ENCODE measurements at places on chromosomes 11 and 22.

- DNase-seq = no peak
Measured at GRCh38 chr11:69120096-69120875, 35.4 kb upstream of the SMIM38 start.

DNA sequence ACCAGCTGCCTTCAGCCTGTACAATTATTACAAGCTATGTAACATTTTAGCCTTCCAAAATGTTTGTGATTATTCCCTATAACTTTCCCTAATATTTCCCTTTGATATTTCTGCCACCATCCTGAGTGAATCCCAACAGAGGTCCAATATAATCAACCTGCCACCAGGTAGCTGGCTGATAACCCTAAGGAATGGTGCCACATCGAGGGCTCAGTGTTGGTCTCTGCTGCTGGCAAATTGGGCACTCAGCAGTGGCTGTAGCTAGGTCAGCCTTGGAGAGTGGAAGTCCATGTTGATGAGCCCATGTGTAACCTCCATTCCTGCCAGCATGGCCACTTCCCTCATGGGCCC lies 121.2 kb downstream of the ZNF280B start:
- DNase-seq = no peak

- DNase-seq = peak; percentile 91
Measured at GRCh38 chr22:29330753-29331152, 15.3 kb upstream of the RASL10A start.

- DNase-seq = peak; percentile 51
Measured at GRCh38 chr11:130798801-130799200, 117.5 kb downstream of the SNX19 start.

GRCh38 chr11:73325036-73325981 lies 17.2 kb downstream of the ARHGEF17 start:
- DNase-seq = peak; percentile 81

- no peak for DNase-seq
Measured at GRCh38 chr11:102716527-102716926, 8.2 kb downstream of the MMP8 start.

Measured in EL (cell line).